ENCODE measurements at places on chromosomes 12 and 14.

- DNase-seq: no peak
Measured at GRCh38 chr14:67573228-67574010, 26.6 kb downstream of the PIGH start.

- no peak for DNase-seq
Measured at GRCh38 chr14:50756300-50756699, 74.7 kb downstream of the NIN start.

GRCh38 chr12:50151047-50151687 lies 16.0 kb downstream of the CERS5 start:
- DNase-seq: no peak

DNA sequence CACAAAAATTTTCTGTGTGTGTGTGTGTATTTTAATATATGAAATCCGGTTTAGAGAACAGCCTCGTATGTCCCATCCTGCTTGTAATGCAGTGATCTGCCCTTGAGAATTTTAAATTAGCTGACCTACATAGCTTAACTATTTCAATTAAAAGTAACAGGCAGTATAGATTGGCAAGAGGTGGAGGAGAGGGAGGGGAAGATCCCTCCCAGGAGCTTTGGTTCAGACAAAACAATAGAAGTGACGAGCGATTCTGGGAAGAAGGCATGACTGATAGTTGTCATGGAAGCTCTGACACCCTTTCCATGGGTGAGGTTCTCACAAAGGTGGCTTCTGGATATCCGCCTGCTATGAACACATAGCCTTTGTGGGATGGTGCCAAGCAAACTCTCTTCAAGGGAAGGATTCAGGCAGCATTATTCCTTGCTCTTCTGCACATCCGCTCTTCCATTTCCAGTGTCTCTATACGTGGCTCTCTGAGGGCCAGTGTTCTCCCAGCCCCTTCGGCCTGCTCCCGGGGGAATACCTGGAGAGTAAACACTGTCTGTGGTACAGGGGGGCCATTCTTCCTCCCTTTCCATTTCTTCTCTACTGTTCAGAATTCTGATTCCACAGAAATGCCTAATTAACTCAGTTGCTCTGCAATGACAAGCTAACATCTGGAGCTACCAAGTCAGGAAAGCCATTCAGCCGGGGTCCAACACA lies 182.0 kb downstream of the CACNA1C start:
- no peak for DNase-seq

DNA sequence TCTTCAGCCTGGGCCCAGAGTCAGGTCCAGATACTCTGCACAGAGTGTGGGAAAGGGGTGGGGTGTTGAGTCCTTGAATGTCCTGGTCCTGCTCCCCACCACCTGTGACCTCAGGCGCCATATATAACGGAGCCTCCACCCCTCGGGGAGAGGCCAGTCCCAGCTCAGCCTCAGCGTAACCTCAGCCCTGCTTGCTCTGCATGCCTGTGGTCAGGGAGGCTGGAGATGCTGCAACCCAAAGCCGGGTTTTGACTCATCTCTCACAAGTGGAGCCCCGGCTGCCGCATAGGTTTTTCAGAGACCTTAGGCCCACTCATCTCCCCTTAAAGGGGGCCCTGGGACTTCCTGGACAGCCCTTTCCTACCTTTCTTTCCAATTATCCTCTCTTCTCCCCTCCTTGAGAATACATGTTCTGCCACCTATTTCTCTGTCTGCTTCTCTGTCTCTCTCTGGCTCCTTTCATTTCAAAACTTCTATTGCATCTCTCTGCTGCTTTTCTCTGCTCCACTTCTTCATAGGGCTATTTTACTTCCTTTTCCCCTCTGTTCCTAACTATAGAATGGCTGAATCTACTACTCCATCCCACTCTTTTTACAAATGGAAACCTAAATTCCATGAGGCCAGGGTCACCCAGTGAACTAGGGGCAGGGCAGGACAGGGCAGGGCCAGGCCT lies 1.2 kb downstream of the ITGB7 start:
- DNase-seq: no peak

DNA sequence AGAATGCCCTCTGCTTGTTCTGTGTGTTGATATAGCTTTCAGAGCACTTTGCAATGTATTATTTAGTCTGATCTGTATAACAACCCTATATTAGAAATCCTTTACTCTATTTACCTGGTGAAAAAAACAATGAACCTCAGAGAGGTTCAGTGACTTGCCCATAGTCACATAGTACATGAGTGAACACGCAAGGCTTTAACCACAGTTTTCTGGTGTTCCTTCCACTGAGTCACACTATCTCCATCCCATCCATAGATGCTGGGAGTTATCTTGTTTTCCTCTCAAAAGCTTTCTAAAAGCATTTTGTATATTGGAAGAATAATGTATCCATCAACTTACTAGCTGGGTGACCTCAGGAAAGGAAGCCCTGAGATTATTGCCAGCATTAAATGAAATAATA lies 104.5 kb downstream of the NT5DC3 start:
- no peak for DNase-seq
